ENCODE measurements at places on chromosomes 7 and 10.

DNA sequence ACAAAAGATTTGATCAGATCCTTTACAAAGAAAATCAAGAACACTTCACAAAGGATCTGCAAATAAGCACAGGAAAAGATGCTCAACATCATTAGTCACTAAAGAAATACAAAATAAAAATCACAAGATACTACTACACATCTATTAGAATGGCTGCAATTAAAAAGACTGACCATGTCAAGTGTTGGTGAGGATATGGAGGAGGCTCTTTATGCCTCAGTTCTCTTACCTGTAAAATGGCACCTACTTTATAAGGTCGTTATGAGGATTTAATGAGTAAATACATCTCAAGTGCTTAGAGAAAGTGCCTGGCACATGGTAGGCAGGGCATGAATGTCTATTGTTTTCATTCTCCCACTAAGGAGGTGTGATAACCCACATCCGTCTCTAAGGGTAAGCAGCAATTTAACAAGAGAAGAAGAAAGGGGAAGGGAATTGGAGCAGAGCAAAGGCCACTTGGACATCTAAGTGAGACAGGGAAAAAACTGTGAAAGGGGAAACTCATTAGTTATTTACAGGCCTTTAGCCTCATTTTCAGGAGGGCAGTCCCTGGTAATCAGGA is 157.5 kb upstream of the NFE2L3 start:
- DNase-seq, result no peak

DNA sequence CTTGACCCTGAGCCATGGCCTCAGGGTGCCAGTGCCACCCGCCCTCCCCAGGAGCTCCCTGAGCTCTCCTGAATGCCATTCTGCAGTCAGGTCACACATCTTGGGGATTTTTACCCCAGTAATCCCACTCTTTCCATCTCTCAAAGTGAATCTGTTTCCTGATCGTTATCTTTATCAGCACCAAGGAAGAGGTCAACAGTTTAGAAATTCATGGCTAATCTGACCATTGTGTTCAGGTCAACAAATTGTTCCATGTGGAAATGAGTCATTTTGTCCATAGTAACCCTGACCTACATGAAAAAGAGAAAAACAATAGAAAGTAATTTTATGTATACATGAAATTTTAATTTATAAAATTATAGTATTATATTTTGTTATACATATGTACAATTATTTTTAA is 28.8 kb upstream of the ZNF488 start:
- no peak for DNase-seq

DNA sequence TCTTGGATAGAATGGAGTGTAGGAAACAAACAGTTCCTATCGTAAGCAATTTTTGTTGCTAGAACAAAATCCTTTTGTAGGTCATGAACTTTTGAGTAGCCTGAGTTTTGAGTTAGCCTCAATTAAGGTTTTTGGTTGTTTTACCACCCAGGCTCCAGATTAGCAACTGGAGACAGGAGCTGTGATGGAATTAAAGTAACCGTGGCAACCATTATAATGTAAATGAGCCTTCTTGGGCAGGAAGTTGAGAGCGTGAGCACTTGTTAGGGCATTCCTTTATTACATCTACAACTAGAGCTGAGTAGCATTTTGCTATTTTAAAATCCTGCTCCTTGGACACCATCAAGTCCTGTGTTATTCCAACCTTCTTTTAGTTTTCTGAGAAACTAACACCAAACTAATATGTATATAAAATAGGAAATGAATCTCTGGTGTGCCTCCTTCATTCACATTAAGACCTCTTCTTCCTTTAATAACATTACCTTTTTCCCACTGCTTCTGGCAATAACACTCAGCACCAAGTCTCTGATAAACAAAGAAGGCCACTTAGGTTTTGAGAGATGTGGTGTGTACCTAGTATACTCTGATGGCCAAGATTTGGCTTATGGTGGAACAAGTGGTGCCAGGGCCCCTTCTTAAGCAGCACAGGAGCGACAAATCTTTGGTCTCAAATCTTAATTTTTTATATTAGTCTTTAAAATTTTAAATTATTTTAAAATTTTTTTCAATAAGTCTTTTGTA is 34.0 kb downstream of the AHCYL2 start:
- DNase-seq, result no peak

DNA sequence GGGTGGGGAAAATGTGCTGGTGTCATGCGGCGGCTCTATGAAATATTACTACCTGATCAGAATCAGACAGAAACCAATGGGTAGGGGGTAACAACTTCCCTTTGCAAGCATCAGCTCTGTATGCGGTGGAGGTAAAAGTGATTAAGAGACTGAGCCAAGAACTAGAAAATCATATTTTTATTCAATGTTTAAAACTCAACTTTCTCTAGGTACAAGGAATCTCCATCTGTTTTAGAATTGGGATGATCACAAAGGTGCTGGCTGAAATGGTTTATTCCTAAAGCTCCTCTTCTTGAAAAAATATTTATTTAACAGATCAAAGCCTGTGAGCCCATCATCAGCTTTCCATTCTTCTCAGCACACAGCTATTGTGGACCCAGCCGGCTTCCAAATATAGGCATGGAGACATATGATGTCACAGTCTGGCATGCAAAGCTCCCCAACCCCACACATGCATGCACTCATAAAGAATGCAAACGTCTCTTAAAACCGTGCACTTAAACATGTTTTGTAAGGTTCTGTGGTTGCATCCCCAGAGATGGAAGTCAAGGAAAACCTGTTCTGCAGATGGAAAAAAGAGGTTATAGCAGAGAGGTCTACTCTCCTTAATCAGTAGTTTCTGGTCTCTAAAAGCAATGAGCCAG is 126.0 kb downstream of the SKIDA1 start:
- no peak for DNase-seq

GRCh38 chr7:117769085-117769484 is 104.2 kb downstream of the CTTNBP2 start:
- DNase-seq, result no peak

DNA sequence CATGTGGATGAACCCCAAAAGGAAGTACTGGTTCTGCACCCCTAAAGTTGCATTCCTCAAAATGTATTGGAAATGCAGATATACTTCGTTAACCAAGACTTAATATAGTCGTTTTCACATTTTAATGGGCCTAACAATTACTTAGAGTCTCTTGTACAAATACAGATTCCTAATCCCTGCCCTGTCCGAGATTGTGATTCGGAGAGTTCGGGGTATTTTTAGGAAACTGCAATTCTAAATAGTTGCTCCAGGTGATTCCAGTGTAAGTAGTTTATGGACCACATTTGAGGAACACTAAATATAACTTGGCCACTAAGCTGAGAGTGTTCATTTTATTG is 830 bp downstream of the TRUB1 start:
- DNase-seq, result no peak

DNA sequence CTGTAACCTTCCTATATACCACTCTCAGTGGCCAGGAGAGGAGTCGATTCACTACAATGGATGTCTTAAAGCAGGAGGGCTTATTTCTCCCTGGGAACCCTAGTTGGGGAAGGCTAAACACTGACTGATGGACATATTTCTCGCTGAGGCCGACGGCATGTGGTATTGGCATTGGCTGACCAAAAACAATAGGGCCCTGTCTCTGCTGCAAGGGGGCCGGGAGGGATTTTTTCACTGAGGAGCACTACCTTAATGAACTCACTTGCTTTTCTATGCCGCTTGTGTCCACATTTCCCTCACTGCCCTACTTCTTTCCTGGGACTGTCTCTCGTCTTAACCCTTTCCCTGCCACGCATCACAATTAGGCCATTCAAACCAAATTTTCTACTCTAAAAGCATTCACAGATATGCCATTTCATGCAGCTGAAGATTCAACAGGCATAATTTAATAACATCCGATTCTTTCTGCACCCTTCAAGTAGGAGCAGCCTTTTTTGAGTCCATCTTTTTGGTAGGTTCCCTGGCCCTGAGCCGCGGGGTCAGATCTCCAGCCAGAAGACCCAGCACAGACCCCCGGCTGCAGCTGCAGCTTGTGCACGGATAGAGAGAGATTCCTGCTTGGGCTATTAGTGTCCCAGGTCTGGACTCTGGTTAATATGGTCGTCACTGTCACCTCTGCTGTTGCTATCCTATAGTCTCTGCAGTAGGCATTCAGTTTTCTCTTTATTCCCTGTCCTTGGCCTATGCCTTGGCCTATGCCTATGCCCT is 118.7 kb downstream of the HIPK2 start:
- DNase-seq, result no peak

DNA sequence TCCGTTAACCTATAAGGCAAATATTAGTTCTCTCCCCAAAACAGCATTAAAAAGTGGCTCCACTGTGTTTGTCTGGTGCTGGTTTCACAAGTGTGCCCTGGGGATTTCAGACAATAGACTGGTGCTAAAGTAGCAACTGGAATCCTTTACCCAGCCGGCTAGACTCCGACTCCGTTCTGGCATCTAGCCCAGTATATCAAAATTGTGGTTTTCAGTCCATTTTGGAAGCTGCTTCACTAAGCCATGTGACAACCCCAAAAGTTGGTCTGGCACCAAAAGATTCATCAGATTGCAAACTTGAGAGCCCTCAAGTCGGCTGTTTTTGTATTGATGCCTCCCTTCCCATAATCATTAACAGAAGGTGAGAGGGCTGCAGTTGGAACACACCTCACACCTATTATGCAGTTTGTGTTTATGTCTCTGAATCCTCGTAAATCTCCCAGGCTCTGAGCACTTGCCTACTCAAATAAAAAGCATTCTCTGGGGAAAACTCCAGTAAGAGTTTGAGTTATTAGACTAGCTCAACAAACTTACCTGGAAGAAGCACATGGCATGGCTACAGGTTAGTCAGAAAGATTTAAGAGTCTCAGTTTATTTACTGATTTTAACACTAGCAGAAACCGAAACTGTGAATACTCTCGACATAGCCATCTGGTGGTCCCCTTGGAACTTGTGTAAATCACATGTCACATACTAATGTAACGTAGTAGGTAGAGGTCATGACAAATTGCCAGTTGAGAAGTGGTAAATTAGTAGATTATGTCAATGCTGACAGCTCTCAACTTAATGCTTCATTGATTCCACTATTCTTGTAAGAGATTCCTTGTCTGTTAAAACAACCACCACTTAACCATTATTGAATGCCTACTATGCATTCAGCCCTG is 14.8 kb upstream of the WNT16 start:
- no peak for DNase-seq

- no peak for DNase-seq
These were observed 1.6 kb upstream of the CRHR2 start for GRCh38 chr7:30683816-30684215.

DNA sequence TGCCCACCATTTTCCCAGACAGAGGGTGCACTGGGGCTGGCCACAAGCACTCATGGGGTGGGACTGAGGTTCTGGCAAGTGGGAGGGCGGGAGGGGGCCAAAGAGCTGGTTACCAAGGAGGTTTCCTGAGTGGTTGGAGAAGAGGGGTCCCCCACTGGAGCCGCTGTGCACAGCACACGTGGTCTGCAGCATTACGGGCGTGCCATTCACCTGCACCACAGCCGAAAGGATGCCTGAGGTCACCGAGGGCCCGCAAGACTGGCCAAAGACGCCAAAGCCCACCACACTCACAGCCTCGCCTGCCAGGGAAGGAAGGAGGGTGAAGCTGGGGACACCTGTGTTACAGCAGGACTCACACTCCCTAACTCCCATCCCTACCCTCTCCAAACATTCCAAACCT is 3.9 kb downstream of the TYSND1 start:
- DNase-seq, result no peak

- no peak for DNase-seq
These were observed 61.7 kb upstream of the NXPH1 start for GRCh38 chr7:8371742-8372141.

DNA sequence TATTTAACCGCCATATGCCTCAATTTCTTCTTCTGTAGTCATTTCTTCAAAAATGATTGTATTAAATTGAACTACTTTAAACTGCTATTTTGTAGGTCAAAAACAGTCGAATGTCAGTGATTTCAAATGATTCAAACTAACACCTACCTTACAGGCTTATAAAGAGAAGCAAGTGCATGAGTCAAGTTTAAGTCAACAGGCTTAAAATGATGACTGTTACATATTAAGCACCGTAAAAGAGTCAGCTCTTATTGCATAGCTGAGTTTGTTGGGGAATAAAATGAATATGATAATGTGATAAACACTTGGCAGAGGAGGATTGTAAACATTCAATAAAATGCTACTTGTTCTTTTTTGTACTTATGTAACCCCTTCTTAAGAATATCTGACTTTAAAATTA is 90.1 kb upstream of the ANKRD1 start:
- DNase-seq, result no peak

DNA sequence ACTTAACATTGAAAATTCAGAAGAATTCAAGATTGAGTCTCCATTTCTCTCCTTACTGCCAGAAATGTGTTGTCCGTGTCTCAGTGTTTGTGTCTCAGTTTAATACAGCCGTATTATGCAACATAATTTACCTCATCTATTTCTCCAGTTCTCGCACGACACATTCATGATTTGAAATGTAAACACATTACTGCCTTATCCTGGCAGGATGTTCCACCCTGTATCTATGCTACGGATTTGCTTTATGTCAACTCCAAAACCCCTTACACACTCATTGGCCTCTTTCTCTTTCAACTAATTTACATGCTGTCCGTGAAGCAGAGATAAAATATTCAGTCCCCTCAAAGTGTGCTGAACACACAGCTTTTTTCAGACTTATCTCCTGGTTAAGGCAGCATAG is 653.7 kb upstream of the SEMA3D start:
- DNase-seq, result no peak

DNA sequence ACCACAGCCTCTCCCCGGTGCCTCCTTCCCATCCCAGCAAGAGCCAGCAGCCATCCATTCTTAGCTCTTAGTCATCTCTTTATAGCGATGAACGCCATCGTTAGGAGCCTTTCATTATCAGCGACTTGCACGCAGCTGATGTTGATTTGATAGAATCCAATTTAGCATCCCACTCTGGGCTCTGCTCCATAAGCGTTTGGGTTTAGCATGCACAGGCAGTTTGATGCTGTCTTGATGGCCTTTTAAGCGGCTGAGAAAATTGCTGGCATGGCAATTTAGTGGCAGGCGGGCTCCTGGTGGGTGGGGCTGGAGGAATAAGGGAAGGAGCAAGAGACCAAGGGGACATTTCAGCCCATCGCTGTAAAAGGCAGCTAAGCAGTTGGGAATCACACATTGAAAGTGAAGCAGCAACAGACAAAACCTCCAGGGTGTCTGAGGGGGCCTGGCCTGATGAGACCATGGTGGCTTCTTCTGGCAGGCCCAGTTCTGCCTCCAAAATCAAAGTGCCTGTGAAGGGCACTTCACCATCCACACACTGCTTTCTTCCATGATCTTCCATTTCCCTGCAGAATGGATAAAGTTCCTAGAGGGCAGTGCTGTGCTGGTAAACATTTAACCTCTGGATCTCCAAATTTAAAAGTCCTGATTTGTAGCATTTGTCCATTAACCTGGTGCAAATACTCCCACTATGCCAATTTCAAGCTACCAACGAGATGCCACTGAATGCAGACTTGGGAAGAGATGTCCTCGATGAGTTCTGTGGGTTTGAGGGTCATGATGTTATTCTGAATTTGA is 107.8 kb upstream of the PLXNA4 start:
- no peak for DNase-seq

GRCh38 chr10:69407621-69408301 is 9.0 kb downstream of the TACR2 start:
- peak; percentile 71 for DNase-seq

DNA sequence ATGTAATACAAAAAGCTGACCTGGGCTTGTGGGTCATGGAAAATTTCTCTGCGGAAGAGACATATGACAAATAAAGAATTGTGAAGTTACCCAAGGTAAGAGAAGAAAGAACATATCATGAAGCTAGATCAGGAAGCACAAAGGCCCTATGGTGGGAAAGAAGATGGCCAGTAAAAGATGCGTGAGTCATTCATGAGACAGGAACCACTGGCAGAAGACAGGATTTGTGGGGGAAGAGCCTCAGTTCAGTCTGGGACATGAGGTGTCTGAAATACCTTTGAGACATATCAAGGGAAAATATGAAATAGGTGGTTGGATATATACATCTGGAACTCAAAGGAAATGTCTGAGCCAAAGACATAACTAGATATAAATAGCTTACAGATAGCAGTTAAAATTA is 27.7 kb upstream of the AMPH start:
- DNase-seq, result peak; percentile 38

All from NB4 (cell line).